Tibial nerve (tissue), 4 donors: ENCODE measurements at places on chromosomes 12 and 14. TPM values are rescaled to one million over a fixed set of nuclear protein-coding genes. Genes with fewer than 3 reads are reported as not detected.

SMCO3 gene
- 10.5 TPM for total RNA-seq

TEAD4 gene
- 20.1 TPM for total RNA-seq

KRT81 gene
- not detected for total RNA-seq

OR4E2 gene
- not detected for total RNA-seq

TNS2 gene
- total RNA-seq = 653 TPM

NEDD8 gene
- 96.5 TPM for total RNA-seq

OTUB2 gene
- total RNA-seq = 0.60 TPM

- H3K27me3 ChIP-seq = no peaks in the 10 kb centered on the region
- H3K36me3 ChIP-seq = no peaks in the 10 kb centered on the region
- peak overlapping the region; percentile 97 for H3K4me3 ChIP-seq
- H3K27ac ChIP-seq = peak overlapping the region; percentile 99
- DNase-seq = peak; percentile 41
These were observed 32.2 kb downstream of the MIA2 start for GRCh38 chr14:39265806-39266524.

DNA sequence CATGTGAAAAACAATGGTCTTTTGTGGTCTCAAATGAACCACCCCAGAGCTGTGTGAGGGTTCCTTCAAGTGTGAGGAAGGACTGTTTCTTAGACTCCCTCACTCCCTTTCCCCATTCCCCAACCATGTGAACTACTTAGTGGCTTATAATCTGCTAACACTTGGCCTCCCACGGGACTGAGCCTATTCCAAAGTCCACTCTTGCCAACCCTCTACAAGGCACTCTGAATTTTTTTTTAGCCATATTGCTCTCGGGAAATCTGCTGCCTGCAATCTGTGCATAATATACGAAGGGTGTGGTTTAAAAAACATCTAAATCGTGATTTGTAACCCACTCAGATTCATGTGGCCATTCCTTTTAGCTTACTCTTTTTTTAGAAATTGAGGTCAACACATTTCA is 2.6 kb downstream of the SVOP start:
- H3K4me3 ChIP-seq = no peak overlapping the region
- DNase-seq = no peak
- H3K27ac ChIP-seq = no peak overlapping the region
- no peaks in the 10 kb centered on the region for H3K36me3 ChIP-seq

- no peaks in the 10 kb centered on the region for H3K4me1 ChIP-seq
- H3K36me3 ChIP-seq = no peaks in the 10 kb centered on the region
- no peak overlapping the region for H3K4me3 ChIP-seq
- H3K27ac ChIP-seq = no peak overlapping the region
- no peak for DNase-seq
These were observed 25.6 kb downstream of the PPM1H start for GRCh38 chr12:62909340-62909739.

GRCh38 chr12:53710091-53710490 is 17.2 kb downstream of the CALCOCO1 start:
- H3K36me3 ChIP-seq = peaks cover 45% of the 10 kb centered on the region
- no peak overlapping the region for H3K27ac ChIP-seq
- DNase-seq = no peak
- H3K4me3 ChIP-seq = no peak overlapping the region

DNA sequence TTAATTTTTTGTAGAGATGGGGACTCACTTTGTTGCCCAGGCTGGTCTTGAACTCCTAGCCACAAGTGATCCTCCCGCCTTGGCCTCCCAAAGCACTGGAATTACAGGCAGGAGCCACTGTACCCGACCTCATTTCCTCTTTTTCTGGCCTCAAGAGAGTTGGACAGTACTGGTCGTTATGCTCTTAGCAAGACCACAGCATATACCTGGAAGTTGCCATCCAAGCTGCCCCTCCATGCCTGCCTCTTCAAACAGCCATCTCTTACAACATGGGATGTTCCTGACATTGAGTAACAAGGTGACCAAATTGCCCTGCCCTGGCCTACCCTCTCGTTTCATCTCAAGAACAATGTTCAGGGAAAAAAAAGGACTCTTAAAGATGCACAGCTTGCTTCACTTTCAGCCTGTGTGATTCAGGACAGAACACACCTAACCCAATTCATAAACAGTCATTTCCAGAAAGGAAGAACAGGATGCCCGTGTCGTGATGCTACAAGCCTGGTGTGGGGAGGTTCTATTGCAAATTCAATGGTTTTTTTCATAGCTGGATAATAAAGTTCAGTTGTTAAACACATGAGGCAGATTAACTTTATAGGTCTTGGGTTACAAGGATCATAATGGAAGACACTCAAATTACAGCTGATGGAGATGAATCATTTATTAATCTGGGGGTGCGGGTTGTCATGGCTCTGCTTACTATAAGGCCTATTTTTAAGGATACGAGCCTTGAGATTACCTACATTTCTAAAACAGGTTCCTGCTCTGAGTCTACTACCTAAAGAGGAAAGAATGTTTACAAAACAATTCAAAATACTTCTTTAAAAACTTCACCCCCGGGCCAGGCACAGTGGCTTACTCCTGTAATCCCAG is 11.9 kb downstream of the GLTP start:
- no peaks in the 10 kb centered on the region for H3K27me3 ChIP-seq
- peak overlapping the region; percentile 80 for H3K27ac ChIP-seq
- no peak for DNase-seq
- no peak overlapping the region for H3K4me3 ChIP-seq
- no peaks in the 10 kb centered on the region for H3K36me3 ChIP-seq

- no peaks in the 10 kb centered on the region for H3K36me3 ChIP-seq
- no peaks in the 10 kb centered on the region for H3K4me1 ChIP-seq
- H3K27ac ChIP-seq = no peak overlapping the region
- no peak for DNase-seq
These were observed 161.7 kb upstream of the EEA1 start for GRCh38 chr12:93090731-93091172.

DNA sequence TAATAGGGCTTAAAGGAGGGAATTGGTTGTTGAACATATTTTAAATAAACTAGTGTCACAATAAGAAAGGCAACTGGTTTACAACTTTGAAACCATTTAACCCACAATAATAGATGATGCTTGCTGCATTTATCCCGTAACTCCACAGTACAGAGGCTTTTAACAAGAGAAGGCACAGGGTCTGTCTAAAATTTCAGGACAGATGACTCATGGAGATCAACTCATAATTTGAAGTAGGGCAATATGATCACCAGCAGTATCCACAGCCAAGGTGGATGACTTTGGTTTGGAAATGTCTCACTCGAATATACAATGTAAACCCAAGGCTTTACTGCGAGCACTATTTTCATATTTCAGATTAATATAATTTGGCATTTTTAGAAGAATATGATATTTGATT is 340.2 kb downstream of the LRIG3 start:
- H3K4me3 ChIP-seq = no peak overlapping the region
- no peaks in the 10 kb centered on the region for H3K27me3 ChIP-seq
- no peak for DNase-seq
- H3K36me3 ChIP-seq = no peaks in the 10 kb centered on the region
- peaks cover 17% of the 10 kb centered on the region for H3K4me1 ChIP-seq
- no peak overlapping the region for H3K27ac ChIP-seq

DNA sequence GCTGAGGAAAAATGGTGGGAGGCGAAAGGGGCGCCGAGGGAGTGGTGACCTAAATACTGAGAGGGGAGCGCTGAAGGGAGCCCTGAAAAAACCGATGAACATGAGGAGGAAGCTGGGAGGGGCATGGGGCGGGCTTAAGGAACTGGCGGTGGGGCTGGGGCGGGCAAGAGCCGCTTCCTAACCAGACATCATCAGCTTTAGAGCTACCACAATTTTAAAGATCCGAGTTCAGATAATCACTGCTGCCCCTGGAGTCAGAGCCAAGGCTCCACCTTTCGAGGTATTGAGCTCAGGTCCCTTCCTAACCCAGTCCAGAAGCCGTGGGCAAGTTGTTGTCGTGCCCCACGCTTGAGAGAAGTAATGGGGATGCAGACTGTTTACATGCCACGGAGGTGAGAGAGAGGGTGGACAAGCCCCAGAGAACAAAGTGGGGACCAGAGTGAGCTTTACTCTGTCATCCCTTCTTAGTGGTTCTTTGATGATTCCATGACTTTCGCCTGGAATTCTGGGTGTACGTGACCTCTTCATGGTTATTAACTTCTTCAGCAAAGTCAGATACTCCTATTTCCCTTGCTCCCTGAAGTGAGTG is 393 bp downstream of the ORMDL2 start:
- peaks cover 18% of the 10 kb centered on the region for H3K36me3 ChIP-seq
- DNase-seq = no peak
- H3K4me3 ChIP-seq = peak overlapping the region; percentile 96
- peaks cover 22% of the 10 kb centered on the region for H3K4me1 ChIP-seq
- H3K27ac ChIP-seq = peak overlapping the region; percentile 92

- no peak overlapping the region for H3K27ac ChIP-seq
- H3K4me3 ChIP-seq = no peak overlapping the region
- no peak for DNase-seq
- H3K36me3 ChIP-seq = no peaks in the 10 kb centered on the region
These were observed 202.9 kb downstream of the AKAP6 start for GRCh38 chr14:32531942-32532515.

- DNase-seq = no peak
- H3K36me3 ChIP-seq = no peaks in the 10 kb centered on the region
- H3K27ac ChIP-seq = no peak overlapping the region
- H3K27me3 ChIP-seq = no peaks in the 10 kb centered on the region
- H3K4me3 ChIP-seq = no peak overlapping the region
- no peaks in the 10 kb centered on the region for H3K4me1 ChIP-seq
These were observed 9.5 kb upstream of the EEA1 start for GRCh38 chr12:92938638-92939037.

DNA sequence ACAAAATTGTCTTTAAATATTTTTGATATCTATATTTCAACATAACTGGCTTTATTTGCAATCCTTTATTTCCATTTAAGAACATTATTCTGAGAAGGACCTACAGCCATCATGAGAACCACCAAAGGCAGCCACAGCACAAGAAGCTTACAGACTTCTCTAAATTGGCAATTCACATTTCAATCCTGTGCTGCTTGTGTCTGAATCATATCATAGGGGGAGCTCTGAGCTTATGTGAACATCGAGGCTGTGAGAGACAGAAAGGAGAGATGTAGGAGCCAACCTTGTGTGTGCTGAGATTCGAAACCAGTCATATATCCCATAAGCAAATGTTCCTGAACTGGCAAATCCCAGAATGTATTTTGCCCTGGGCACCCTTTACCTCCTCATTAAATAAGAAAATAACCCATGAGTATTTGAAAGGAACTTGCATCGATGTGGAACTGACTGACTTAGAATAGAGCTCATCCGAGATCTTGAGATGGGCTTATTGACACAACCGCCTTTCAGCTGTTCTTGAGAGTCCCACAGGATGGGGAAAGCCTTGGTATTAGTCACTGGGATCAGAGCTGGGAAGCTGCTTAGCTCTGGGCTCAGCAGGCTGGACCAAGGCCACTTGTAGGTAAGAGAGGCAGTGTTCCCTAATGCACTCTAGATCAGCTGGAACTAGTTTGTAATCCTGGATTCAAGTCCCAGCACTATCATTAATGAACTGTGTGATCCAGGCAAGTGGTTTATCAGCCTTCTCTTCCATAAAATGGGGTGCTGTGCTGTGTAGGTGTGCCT is 329.8 kb downstream of the CACNA1C start:
- peak overlapping the region; percentile 36 for H3K27ac ChIP-seq
- no peak for DNase-seq
- H3K36me3 ChIP-seq = no peaks in the 10 kb centered on the region
- no peak overlapping the region for H3K4me3 ChIP-seq
- H3K27me3 ChIP-seq = no peaks in the 10 kb centered on the region

GRCh38 chr12:123449249-123449733 is 8.6 kb upstream of the SNRNP35 start:
- DNase-seq = no peak
- peaks cover 27% of the 10 kb centered on the region for H3K4me1 ChIP-seq
- no peak overlapping the region for H3K4me3 ChIP-seq
- H3K36me3 ChIP-seq = no peaks in the 10 kb centered on the region
- no peaks in the 10 kb centered on the region for H3K27me3 ChIP-seq
- no peak overlapping the region for H3K27ac ChIP-seq

DNA sequence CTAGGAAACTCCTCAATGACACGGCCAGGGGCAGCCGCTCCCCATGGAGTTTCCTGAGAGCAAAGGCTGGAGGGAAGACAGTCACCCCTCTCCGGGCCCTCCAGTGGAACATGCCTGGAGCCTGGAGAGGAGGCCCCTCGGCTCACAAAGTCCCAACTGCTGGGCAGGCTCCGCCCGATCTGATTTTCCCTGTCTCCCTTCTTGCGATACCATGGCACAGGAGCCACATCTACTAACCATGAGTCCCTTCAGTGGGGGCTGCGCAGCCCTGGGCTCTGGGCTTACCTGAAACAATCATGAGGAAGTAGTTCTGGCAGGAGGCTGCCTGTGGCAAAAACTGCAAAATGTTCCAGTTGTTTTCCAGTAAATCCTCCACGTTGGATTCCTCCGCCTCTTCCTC is 15.3 kb downstream of the P2RX2 start:
- no peak overlapping the region for H3K27ac ChIP-seq
- no peaks in the 10 kb centered on the region for H3K27me3 ChIP-seq

GRCh38 chr14:39617537-39617936 is 185.3 kb upstream of the FBXO33 start:
- no peak overlapping the region for H3K27ac ChIP-seq
- H3K4me1 ChIP-seq = no peaks in the 10 kb centered on the region
- no peak for DNase-seq

- H3K4me3 ChIP-seq = no peak overlapping the region
- no peaks in the 10 kb centered on the region for H3K4me1 ChIP-seq
- DNase-seq = no peak
- no peak overlapping the region for H3K27ac ChIP-seq
These were observed 64.1 kb downstream of the PPM1A start for GRCh38 chr14:60313093-60313492.

- no peaks in the 10 kb centered on the region for H3K4me1 ChIP-seq
- H3K36me3 ChIP-seq = no peaks in the 10 kb centered on the region
- H3K27me3 ChIP-seq = no peaks in the 10 kb centered on the region
- no peak for DNase-seq
These were observed 108.1 kb downstream of the DIP2B start for GRCh38 chr12:50612882-50613281.

DNA sequence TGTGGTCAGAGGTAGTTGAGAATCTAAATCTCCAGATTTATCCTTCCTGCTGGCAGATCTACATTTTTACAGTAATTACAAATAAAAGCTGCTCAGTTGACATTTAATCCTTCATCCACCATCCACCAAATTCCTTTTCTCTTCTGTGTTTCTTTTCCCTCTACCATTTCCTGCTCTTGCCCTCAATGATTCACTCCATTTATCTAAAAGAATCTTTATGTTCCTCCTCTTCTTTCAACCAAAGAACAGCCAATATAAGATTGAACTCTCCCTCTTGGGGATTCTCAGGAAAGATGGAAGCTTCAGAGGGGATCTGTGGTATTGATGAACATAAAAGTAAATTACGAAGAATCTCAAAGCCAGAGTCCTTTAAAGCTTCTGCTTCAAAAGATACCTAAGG is 4.4 kb downstream of the MAP4K5 start:
- no peak overlapping the region for H3K27ac ChIP-seq
- no peaks in the 10 kb centered on the region for H3K36me3 ChIP-seq
- no peak for DNase-seq
- H3K27me3 ChIP-seq = no peaks in the 10 kb centered on the region
- no peak overlapping the region for H3K4me3 ChIP-seq

DNA sequence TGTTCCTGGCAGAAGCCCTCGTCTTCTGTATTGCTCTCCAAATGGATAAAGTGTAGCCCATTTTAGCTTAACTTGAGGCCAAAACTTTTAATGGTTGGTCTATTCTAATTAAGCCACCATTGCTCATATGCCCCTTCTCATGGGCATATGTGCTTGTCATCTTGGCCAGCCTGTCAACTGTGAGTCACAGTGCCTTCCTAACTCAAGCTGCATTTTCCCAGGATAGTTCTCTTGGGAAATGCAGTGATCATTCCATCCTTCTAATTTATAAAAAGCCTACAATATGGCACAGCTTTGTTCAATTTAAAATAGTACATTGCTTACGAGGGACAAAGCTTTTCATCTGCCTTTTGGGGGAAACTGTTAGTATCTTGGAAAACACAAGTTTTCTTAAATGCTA is 6.6 kb downstream of the PTHLH start:
- peaks cover 34% of the 10 kb centered on the region for H3K27me3 ChIP-seq
- no peak overlapping the region for H3K4me3 ChIP-seq
- DNase-seq = no peak
